T-helper 2 cell treated with Interferon-gamma antibody and Interleukin-4, amounts not matched to agents 5 μg/mL and 100 μg/mL, for 36 hours (primary cell): ENCODE measurements at places on chromosomes 5 and 9.

GRCh38 chr9:86767373-86767772, 179.9 kb downstream of the GAS1 start:
- H3K4me3 ChIP-seq = no peak overlapping the region
- H3K27me3 ChIP-seq = no peaks in the 10 kb centered on the region
- no peaks in the 10 kb centered on the region for H3K36me3 ChIP-seq
- DNase-seq = no peak

- H3K4me1 ChIP-seq = no peaks in the 10 kb centered on the region
- no peak for DNase-seq
- no peaks in the 10 kb centered on the region for H3K36me3 ChIP-seq
- H3K4me3 ChIP-seq = no peak overlapping the region
Measured at GRCh38 chr9:23538067-23538402, 288.0 kb downstream of the ELAVL2 start.

- no peaks in the 10 kb centered on the region for H3K27me3 ChIP-seq
- no peak overlapping the region for H3K27ac ChIP-seq
- no peak for DNase-seq
- H3K4me1 ChIP-seq = no peaks in the 10 kb centered on the region
- H3K4me3 ChIP-seq = no peak overlapping the region
Measured at GRCh38 chr9:2119566-2119965, 104.4 kb downstream of the SMARCA2 start.

DNA sequence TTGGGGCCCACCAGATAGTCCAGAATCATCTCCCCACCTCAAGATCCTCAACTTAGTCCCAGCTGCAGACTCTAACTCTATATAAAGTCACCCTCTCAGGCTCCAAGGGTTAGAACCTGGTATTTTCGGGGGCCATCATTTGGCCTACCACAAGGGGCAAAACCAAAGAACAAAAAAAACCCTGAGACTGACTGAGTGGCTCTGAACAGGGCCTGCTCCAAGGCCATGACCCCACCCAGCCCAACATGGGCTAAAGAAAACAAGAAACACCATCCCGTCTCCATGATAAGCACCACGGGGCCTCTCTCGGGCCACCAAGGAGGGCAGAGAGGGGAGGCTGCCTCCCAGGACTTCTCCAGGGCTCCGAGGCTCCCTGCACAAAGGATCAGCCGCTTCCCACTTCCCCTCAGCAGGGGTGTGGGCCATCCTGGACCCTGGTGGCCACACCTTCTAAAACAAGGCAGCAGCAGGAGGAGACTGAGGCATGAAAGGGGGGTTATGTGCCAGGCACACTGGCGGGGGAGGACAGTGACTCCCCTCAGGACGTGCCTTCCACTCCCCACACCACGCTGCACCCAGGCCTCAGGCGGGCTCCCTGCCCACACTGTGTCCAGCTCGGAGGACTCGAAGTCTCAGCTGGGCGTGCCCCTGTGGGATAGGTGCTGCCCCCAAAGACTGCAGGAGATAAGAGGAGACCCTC, 51.5 kb downstream of the SEMA4D start:
- H3K27me3 ChIP-seq = no peaks in the 10 kb centered on the region
- H3K36me3 ChIP-seq = peaks cover 57% of the 10 kb centered on the region
- H3K27ac ChIP-seq = peak overlapping the region; percentile 79
- no peak overlapping the region for H3K4me3 ChIP-seq
- no peak for DNase-seq
- peaks cover 72% of the 10 kb centered on the region for H3K4me1 ChIP-seq

- no peaks in the 10 kb centered on the region for H3K36me3 ChIP-seq
- no peaks in the 10 kb centered on the region for H3K4me1 ChIP-seq
- no peak overlapping the region for H3K27ac ChIP-seq
- no peaks in the 10 kb centered on the region for H3K27me3 ChIP-seq
- DNase-seq = no peak
Measured at GRCh38 chr5:66415208-66415607, 181.0 kb upstream of the MAST4 start.

DNA sequence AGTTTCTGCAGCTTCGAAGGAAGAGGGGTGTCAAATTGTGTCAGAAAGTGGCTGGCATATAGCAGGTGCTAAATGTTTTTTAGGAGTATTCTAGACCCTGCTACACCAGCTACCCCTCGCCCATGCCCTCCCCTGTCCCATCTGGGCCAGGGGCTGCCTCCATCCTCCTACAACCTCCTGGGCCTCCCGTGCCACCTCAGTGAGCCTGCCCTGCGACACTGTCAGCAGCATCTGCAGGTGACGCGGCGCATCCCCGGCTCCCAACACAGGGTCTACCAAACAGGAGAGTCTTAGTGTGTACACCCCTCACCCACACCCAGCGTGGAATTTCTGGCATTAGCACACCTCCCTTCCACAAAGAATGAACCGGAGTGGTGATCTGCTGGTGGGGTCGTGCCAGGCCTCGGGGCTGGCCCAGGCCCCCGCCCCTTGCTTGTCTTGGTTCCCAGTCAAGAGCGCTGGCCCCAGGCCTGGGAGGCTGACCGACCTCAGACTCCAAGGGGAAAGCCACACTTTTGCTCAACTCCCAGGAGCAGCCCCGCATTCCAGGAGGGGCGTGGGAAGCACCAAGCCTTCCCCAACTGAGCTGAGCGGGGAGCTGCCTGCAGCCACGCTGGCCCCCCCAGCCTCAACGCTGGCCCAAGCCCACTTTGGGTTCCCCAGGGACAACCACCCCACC, 55.2 kb downstream of the NEURL1B start:
- no peaks in the 10 kb centered on the region for H3K36me3 ChIP-seq
- H3K4me1 ChIP-seq = peaks cover 8% of the 10 kb centered on the region
- H3K4me3 ChIP-seq = no peak overlapping the region
- peaks cover 14% of the 10 kb centered on the region for H3K27me3 ChIP-seq
- DNase-seq = no peak
- no peak overlapping the region for H3K27ac ChIP-seq

GRCh38 chr5:177353093-177353492, 1.6 kb upstream of the LMAN2 start:
- peaks cover 52% of the 10 kb centered on the region for H3K4me1 ChIP-seq
- no peaks in the 10 kb centered on the region for H3K27me3 ChIP-seq
- peaks cover 27% of the 10 kb centered on the region for H3K36me3 ChIP-seq
- no peak overlapping the region for H3K27ac ChIP-seq
- peak overlapping the region; percentile 34 for H3K4me3 ChIP-seq

- peak overlapping the region; percentile 39 for H3K4me3 ChIP-seq
- H3K36me3 ChIP-seq = peaks cover 56% of the 10 kb centered on the region
- H3K27me3 ChIP-seq = no peaks in the 10 kb centered on the region
- peak overlapping the region; percentile 89 for H3K27ac ChIP-seq
Measured at GRCh38 chr5:169804861-169805260, 167.8 kb downstream of the DOCK2 start.

DNA sequence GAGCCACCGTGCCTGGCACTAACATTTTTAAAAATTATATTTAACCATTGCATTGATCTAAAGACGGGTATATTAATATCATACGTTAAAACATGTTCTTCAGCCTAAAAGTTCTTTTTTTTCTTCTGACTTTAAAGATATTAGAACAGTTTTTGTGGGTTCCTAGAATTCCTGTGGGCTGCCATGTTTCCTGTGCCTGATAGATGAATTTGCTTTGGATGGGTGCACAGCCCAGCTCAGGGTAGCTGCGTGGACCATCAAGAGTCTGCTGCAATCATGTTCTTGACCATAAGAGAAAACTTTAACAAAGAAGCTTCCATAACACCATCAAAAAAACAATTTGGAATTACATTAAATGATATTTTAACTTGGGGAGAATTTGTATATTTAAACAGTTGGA, 2.4 kb upstream of the LAMC3 start:
- H3K36me3 ChIP-seq = no peaks in the 10 kb centered on the region
- no peak for DNase-seq
- H3K4me3 ChIP-seq = no peak overlapping the region
- H3K27ac ChIP-seq = no peak overlapping the region
- peaks cover 35% of the 10 kb centered on the region for H3K27me3 ChIP-seq

DNA sequence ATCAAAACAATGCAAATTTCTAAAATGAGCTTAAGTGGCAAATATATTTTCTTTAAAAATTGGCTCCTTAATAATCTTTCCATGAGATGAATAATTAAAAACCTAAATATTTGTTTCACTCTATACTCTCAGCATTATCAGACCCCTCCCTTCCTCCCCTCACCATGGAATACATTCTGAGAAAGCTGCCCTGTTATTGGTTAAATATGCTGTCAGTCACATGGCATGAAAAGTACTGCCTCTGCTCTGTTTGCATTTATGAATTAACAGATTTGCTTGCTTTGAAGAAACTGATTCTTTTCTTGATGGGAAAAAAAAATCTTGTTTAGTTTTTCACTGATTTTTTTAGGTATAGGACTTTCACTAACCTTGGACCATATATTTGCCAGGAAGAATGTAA, 17.0 kb upstream of the RPS23 start:
- no peak overlapping the region for H3K27ac ChIP-seq
- H3K4me3 ChIP-seq = no peak overlapping the region
- H3K4me1 ChIP-seq = peaks cover 2% of the 10 kb centered on the region
- H3K36me3 ChIP-seq = no peaks in the 10 kb centered on the region

- peaks cover 13% of the 10 kb centered on the region for H3K36me3 ChIP-seq
- peak overlapping the region; percentile 52 for H3K27ac ChIP-seq
- DNase-seq = no peak
- H3K27me3 ChIP-seq = no peaks in the 10 kb centered on the region
- peak overlapping the region; percentile 17 for H3K4me3 ChIP-seq
Measured at GRCh38 chr9:137449931-137450538, 8.9 kb upstream of the ENTPD8 start.

DNA sequence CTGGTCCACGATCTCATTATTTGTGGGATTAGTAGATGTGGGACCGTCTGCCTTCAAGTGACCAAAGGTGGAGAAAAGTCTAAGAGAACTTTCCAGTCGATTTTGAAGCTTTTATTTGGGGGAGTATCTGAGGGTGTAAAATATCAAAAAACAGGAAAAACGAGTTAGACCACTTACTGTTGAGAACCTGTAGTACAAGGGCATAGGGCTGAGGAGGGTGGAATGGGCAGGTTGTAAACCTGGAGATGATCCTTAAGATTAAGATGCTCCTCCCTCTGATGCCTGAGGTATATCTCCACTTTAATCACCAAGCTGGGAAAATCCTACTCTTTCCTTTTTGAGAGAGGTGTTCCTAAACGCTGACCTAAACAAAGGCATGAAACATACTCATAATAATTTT, 32.0 kb upstream of the GTF2H2C start:
- H3K27me3 ChIP-seq = peaks cover 6% of the 10 kb centered on the region
- H3K27ac ChIP-seq = no peak overlapping the region
- H3K36me3 ChIP-seq = no peaks in the 10 kb centered on the region
- no peak overlapping the region for H3K4me3 ChIP-seq
- no peaks in the 10 kb centered on the region for H3K4me1 ChIP-seq

GRCh38 chr5:98064118-98064685, 709.3 kb upstream of the RGMB start:
- H3K27me3 ChIP-seq = no peaks in the 10 kb centered on the region
- H3K4me1 ChIP-seq = no peaks in the 10 kb centered on the region

DNA sequence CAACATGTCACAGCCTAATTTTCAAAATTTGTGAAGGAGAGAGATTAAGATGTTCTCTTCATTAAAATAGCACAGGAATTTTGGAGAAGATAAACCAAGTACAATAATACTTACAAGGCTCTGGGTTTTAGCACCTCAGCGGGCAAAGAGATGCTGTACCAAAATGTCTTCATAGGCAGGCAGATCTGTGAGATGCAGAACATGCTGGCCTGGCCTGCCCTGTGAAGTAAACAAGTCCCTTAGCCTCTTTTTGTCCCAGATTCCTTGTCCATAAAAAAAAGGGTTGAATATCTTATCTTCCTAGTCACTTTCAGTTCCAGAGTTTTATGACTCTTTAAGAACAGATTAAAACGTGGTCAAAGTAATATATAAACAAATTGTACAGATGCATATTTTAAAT, 53.0 kb upstream of the C6 start:
- no peak overlapping the region for H3K27ac ChIP-seq
- no peaks in the 10 kb centered on the region for H3K36me3 ChIP-seq
- no peak overlapping the region for H3K4me3 ChIP-seq

DNA sequence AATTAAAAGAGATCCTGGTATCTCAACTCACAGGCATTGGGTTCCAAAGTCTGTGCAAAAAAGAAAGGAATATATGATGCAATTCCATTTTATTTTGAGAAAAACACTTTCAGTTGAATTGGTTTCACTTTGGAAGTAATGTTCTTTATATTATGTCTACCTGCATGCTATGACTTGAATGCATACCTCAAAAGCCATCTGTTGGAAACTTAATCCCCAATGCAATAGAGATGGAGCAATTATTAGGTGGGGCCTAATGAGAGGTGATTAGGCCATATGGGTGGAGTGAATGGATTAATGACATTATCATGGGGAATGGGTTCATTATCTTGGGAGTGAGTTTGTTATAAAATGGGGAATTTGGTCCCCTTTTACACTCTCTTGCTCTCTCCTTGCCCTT, 293.3 kb downstream of the CSNK1G3 start:
- no peak overlapping the region for H3K27ac ChIP-seq
- no peak overlapping the region for H3K4me3 ChIP-seq
- no peaks in the 10 kb centered on the region for H3K36me3 ChIP-seq
- no peaks in the 10 kb centered on the region for H3K4me1 ChIP-seq

- H3K27me3 ChIP-seq = peaks cover 5% of the 10 kb centered on the region
- peaks cover 5% of the 10 kb centered on the region for H3K4me1 ChIP-seq
- H3K27ac ChIP-seq = no peak overlapping the region
- H3K4me3 ChIP-seq = no peak overlapping the region
- no peak for DNase-seq
- no peaks in the 10 kb centered on the region for H3K36me3 ChIP-seq
Measured at GRCh38 chr5:135129307-135129706, 95.3 kb upstream of the PITX1 start.

- H3K4me1 ChIP-seq = no peaks in the 10 kb centered on the region
- no peaks in the 10 kb centered on the region for H3K36me3 ChIP-seq
- no peak for DNase-seq
- H3K27me3 ChIP-seq = no peaks in the 10 kb centered on the region
- H3K27ac ChIP-seq = no peak overlapping the region
Measured at GRCh38 chr9:18379073-18379811, 94.7 kb upstream of the ADAMTSL1 start.

DNA sequence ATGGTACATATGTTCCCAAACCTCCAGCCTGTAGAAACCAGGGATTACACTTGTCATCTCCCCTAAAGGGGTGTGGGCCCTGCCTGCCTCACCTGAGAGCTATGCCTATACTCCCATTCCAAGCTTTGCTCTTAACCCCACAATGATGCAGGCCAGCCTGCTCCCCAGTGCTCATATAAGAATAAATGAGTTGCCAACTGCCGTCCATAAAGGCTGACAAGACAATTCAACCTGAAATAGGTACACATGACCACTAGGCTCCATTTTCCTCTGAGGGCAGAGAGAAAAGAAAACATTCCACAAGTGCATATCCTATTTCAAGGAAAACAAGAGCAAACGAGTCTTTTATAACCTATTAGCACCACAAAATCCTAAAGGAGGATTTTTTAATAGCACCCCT, 28.4 kb downstream of the SKP1 start:
- peaks cover 39% of the 10 kb centered on the region for H3K36me3 ChIP-seq
- no peak for DNase-seq
- H3K27ac ChIP-seq = no peak overlapping the region
- H3K4me3 ChIP-seq = no peak overlapping the region
- H3K4me1 ChIP-seq = peaks cover 8% of the 10 kb centered on the region

- no peak for DNase-seq
- H3K27ac ChIP-seq = no peak overlapping the region
- no peaks in the 10 kb centered on the region for H3K27me3 ChIP-seq
- H3K4me3 ChIP-seq = no peak overlapping the region
- peaks cover 5% of the 10 kb centered on the region for H3K4me1 ChIP-seq
Measured at GRCh38 chr9:128706671-128707381, 4.5 kb downstream of the PKN3 start.
